ENCODE measurements at places on chromosomes 6 and 20. TPM values are rescaled to one million over a fixed set of nuclear protein-coding genes. Genes with fewer than 3 reads are reported as not detected.

Gene TMEM14C
- total RNA-seq: 132 TPM

Gene TAF8
- total RNA-seq: 28.5 TPM

Gene DIDO1
- 37.0 TPM for total RNA-seq

Gene EYA2
- 0.63 TPM for total RNA-seq

Gene OGFRL1
- 7.1 TPM for total RNA-seq

Gene MAPK13
- 0.33 TPM for total RNA-seq

Gene LHFPL5
- total RNA-seq: not detected

Gene CASS4
- total RNA-seq: 0.47 TPM

Gene EYA4
- total RNA-seq: 15.4 TPM

Gene FOXA2
- not detected for total RNA-seq

Gene XKR7
- total RNA-seq: not detected

Gene POU5F1
- 0.69 TPM for total RNA-seq

Gene PCSK2
- 0.74 TPM for total RNA-seq

Gene MEP1A
- total RNA-seq: not detected

Measured in left ventricle myocardium inferior (tissue), 1 donor.